ENCODE measurements at places on chromosomes 3 and 15. TPM values are rescaled to one million over a fixed set of nuclear protein-coding genes. Genes with fewer than 3 reads are reported as not detected.

GRCh38 chr3:184526088-184526433 is 35.5 kb upstream of the EPHB3 start:
- H3K4me1 ChIP-seq: peaks cover 19% of the 10 kb centered on the region
- no peak for DNase-seq
- no peak overlapping the region for H3K27ac ChIP-seq
- peaks cover 44% of the 10 kb centered on the region for H3K27me3 ChIP-seq

GRCh38 chr15:80179025-80179759 is 26.4 kb downstream of the FAH start:
- no peak overlapping the region for H3K27ac ChIP-seq
- no peaks in the 10 kb centered on the region for H3K27me3 ChIP-seq
- H3K4me1 ChIP-seq: no peaks in the 10 kb centered on the region
- DNase-seq: no peak

The GPR156 gene
- total RNA-seq: not detected

DNA sequence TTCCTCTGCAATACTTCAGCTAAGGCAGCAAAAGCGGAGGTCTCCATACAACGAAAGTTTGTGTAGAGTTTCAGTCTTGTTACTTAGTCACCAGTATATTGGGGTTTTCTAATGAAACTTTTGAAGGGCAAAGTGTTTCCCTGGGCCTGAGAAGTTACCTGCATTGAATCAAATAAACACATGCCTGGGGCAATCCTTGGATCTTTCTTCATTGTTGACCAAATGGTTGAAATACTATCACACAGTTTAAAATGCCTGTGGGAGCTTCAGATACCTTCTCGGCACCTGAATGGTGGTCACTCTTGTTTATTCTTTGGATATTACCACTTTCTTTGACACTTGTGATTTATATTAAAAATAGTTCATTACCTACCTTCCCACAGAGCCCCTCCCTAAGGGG is 988 bp upstream of the CHSY1 start:
- H3K36me3 ChIP-seq: peaks cover 14% of the 10 kb centered on the region
- no peaks in the 10 kb centered on the region for H3K27me3 ChIP-seq
- H3K4me3 ChIP-seq: peak overlapping the region; percentile 89

GRCh38 chr3:23948761-23949160 is 3.7 kb downstream of the NR1D2 start:
- peaks cover 48% of the 10 kb centered on the region for H3K4me1 ChIP-seq
- H3K4me3 ChIP-seq: no peak overlapping the region
- no peak overlapping the region for H3K27ac ChIP-seq
- DNase-seq: no peak
- H3K36me3 ChIP-seq: peaks cover 1% of the 10 kb centered on the region

The MST1R gene
- 5.2 TPM for total RNA-seq

The PIF1 gene
- 56.8 TPM for total RNA-seq

The IMPG2 gene
- total RNA-seq: 0.50 TPM

DNA sequence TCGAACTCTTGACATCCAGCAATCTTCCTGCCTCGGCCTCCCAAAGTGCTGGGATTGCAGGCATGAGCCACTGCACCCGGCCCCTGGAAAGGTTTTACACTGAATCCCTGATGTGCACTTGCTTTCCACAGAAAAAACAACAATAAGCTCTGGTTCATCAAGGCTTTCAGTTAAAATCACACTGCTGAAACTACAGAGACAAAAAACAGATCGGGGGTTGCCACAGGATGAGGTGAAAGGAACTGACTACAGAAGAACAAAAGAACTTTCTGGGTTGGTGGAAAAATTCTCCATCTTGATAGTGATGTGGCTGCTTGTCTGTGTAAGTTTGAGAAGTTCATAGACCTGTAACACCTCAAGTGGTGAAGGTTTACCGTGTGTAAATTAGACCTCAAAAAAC is 2.9 kb downstream of the RAB43 start:
- peak; percentile 76 for DNase-seq
- peak overlapping the region; percentile 92 for H3K4me3 ChIP-seq
- H3K27ac ChIP-seq: peak overlapping the region; percentile 98
- H3K36me3 ChIP-seq: peaks cover 63% of the 10 kb centered on the region
- H3K4me1 ChIP-seq: peaks cover 63% of the 10 kb centered on the region

- H3K27ac ChIP-seq: no peak overlapping the region
- peaks cover 12% of the 10 kb centered on the region for H3K36me3 ChIP-seq
- no peak overlapping the region for H3K4me3 ChIP-seq
These were observed 3.4 kb downstream of the PIGZ start for GRCh38 chr3:196965112-196965803.

- no peaks in the 10 kb centered on the region for H3K36me3 ChIP-seq
- H3K4me1 ChIP-seq: no peaks in the 10 kb centered on the region
- peaks cover 7% of the 10 kb centered on the region for H3K27me3 ChIP-seq
- H3K4me3 ChIP-seq: no peak overlapping the region
These were observed 124.3 kb downstream of the IGSF11 start for GRCh38 chr3:118910332-118910731.

DNA sequence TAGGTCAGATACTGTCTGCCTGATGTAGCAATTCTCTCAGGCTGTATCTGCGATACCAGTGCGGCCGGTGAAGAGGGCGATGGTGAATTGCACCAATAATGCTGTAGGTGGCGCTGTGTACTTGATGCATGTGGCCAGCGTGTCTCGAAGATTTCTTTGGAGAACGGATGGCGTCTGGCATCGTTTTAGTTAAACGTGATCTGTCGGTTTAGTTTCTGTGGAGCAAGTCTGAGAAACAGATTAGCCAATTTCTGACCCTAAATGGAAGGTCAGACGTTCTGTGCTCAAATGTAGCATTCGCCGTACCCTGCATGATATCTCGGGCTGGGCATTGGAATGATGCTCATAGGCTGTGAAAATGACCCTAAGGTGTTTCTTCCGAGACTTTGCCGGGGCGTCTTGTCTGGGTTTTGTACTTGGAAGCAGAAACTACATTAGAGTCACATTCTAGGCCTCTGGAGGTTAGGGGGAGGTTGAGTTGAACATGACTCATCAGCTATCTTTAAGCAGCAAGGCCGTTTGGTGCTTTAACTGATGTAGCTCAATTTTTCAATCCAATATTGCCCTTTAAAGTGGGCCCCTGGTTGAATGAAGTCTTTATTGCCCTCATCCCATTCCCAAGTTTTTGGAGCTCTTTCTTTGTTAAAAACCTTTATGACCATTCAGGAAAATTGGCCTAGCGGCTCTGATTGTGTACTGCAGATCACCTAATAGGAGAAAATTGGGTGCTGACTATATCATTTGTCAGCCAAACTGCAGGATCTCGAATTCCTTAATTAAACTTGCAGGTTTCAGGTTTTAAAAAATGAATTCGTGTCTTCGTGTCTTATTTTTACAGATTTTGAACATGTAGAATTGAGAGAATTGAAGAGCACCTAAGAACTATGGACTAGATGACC is 80.0 kb downstream of the SQOR start:
- peaks cover 9% of the 10 kb centered on the region for H3K27me3 ChIP-seq
- H3K4me3 ChIP-seq: no peak overlapping the region
- H3K36me3 ChIP-seq: no peaks in the 10 kb centered on the region
- no peak overlapping the region for H3K27ac ChIP-seq
- peak; percentile 55 for DNase-seq

- H3K4me1 ChIP-seq: no peaks in the 10 kb centered on the region
- DNase-seq: no peak
- H3K27me3 ChIP-seq: peaks cover 2% of the 10 kb centered on the region
- no peak overlapping the region for H3K4me3 ChIP-seq
- no peak overlapping the region for H3K27ac ChIP-seq
- no peaks in the 10 kb centered on the region for H3K36me3 ChIP-seq
These were observed 298.8 kb upstream of the CTDSPL start for GRCh38 chr3:37562876-37563275.

The CACNA1D gene
- 0.15 TPM for total RNA-seq

The TBC1D2B gene
- total RNA-seq: 77.2 TPM

The MRAS gene
- total RNA-seq: not detected

- H3K4me3 ChIP-seq: no peak overlapping the region
- H3K27ac ChIP-seq: peak overlapping the region; percentile 59
- no peaks in the 10 kb centered on the region for H3K27me3 ChIP-seq
- H3K36me3 ChIP-seq: peaks cover 3% of the 10 kb centered on the region
- peaks cover 54% of the 10 kb centered on the region for H3K4me1 ChIP-seq
- DNase-seq: no peak
These were observed 13.0 kb upstream of the MAPK6 start for GRCh38 chr15:52005748-52006701.

The CIDEC gene
- total RNA-seq: not detected

DNA sequence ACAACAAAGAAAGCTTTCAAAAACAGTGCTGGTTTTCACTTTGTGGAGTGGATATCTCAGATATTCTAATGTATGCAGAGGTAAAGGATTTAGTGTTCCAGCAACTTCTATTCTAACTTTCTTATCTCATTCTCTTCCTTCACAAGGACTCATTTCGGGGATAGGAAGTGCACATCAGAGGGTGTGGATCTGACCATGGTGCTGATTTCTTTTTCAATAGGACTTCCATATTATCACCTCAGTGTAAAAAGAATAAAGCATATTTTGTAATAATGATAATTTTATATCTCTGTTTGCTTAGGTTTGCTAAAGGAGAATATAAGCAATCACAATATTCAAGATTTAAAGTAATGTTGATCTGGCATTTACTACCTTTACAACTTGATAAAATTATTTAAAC is 12.5 kb upstream of the CADM2 start:
- no peaks in the 10 kb centered on the region for H3K27me3 ChIP-seq
- no peaks in the 10 kb centered on the region for H3K4me1 ChIP-seq
- H3K4me3 ChIP-seq: no peak overlapping the region
- H3K27ac ChIP-seq: no peak overlapping the region
- no peak for DNase-seq

Data from activated CD4-positive, alpha-beta T cell treated with anti-CD3 and anti-CD28 coated beads, Interleukin-2, amount 10 ng/mL, durations not matched to agents 7 days and 5 days (primary cell).